ENCODE measurements at places on chromosomes 7 and 10.
A peak's percentile ranks its signal among the peaks of the same experiment; 100 is the strongest.

DNA sequence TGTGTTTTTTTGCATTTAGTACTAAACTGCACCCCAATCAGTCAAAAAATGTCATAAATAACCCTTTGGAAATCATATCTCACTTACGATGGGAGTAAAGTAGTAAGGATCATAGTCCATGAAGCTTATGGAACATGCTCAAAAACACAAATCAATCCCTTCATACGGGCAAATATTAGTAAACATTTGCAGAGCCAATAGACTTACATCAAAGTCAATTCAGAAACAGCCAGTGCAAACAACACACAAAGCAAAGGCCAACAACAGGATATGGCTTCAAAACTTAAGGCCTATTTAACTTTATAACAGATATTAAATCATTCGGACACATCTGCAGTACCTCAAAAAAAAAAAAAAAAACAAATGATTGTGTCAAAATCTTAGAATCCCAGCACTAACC lies 32.1 kb downstream of the SGCE start:
- DNase-seq = no peak

- DNase-seq = no peak
Measured at GRCh38 chr7:65382452-65382851, 8.8 kb downstream of the ZNF92 start.

- DNase-seq = peak; percentile 86
Measured at GRCh38 chr10:117503244-117504205, 39.0 kb upstream of the EMX2 start.

GRCh38 chr7:52506325-52506724 lies 529.1 kb upstream of the POM121L12 start:
- DNase-seq = no peak

All from AG10803 (cell line).